ENCODE measurements at places on chromosomes 1 and 21.
A peak's percentile ranks its signal among the peaks of the same experiment; 100 is the strongest.

DNA sequence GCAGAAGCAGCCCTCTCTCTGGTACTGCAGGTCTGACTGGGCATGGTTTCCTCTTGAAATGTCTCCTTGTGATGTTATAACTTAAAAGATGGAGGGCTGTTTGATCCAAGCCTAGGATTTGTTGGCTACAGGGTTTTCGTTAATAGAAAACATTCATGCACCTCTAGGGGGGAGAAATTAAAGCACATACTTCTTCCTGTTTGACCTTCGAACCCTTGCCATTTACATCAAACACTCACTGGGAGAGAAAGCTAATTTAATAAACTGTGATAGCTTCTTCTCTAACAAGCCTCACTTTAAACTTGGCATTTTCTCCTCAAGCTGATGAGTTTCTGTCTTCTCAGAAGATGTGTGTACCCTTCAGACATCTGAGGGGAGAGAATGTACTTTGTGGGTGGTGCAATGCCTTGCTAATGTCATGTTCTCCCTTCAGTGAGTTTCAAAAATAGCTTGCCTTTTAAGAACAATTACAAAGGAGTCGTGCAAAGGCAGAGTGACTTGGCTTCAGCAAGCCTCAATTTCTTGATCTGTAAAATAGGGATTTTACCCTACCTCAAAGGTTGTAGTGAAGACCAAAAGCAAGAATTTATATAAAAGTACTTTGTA is 20.4 kb downstream of the CACHD1 start:
- no peak for DNase-seq

- DNase-seq = no peak
Measured at GRCh38 chr21:35644523-35644922, 415.8 kb downstream of the SETD4 start.

DNA sequence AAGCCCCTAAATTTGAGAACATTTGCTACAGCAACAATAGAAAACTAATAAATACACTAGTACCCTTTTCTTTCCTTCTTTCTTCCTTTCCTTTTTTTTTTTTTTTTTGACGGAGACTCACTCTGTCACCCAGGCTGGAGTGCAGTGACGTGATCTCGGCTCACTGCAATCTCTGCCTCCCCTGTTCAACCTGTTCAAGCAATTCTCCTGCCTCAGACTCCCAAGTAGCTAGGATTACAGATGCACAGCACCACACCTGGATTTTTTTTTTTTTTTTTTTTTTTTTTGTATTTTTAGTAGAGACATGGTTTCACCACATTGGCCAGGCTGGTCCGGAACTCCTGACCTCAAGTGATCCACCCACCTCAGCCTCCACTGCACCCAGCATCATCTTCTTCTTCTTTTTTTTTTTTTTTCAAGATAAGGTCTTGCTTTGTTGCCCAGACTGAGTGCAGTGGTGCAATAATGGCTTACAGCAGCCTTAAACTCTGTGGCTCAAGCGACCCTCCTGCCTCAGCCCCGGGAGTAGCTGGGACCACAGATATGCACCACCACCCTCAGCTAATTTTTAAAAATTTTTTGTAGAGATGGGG is 19.6 kb upstream of the CBR3 start:
- no peak for DNase-seq

DNA sequence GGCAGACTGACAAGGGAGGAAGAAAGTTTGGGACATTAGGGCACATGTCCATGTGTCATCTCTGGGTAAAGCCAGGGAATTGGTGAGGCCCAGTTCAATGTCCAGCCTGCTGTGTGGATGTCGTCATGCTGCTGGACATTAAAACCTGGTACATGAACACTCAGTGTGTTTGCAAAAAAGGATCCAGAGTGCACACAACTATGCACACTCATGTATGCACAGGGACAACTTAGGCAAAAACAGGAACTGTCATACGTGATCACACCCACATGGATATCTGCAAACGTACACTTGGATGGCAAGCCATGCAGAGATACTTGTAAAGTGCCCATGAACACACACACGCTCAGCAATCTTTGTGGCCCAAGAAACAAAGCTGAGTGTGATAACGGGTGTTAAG is 47.9 kb upstream of the NEK2 start:
- DNase-seq = no peak

GRCh38 chr1:33130297-33130696 is 49.3 kb downstream of the AZIN2 start:
- no peak for DNase-seq

DNA sequence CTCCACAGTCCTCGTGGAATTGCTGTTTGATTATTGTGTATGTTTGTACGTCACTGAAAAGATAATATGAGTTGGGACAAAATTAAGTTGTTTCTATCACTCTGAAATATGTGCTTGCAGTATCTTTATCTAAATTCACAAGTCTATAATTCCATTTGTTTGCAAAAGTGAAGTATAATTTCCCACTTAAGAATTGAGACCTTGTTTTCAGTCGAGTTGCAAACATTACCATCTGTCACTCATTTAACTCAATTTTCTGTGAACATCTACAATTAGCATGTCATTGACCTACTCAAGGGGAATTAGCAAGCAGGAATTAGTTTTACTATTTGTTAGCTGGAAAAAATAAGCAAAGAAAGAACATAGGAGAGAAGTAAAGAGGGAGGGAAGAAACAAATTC is 195.8 kb downstream of the TPR start:
- DNase-seq = no peak

- DNase-seq = no peak
Measured at GRCh38 chr1:206752481-206752880, 18.1 kb upstream of the IL19 start.

DNA sequence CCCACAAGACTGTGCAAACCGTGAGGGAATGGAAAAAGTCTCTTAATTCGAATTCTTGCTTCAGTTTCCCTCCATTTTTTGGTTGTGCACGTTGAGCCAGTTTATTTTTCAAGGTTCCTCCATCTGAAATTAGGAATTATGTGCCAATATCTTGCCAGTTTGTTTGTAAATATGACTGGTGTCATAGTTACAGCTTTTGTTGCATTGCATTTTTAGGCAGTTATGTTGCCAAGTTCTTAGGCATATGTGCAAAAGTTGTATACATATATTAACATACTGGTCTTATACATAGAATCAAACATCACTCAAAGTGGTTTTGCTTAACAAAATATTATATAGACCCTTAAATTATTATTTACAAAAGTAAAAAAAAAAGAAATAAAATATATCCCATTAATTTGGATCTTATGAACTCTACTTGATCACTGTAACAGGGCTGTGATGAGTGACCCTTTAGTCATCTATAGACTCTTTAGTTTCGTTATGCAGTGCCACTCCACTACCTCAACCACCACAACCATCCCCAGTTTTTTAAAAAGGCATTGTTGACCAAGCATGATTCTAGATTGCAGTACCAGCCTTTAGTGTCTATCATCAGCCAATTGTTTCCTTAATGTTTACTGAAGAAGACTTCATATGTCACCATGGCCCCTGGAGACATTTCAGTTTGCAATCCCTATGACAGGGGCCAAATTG is 20.9 kb upstream of the DYNLT5 start:
- no peak for DNase-seq

GRCh38 chr1:19648689-19649088 is 4.6 kb downstream of the NBL1 start:
- peak; percentile 26 for DNase-seq

- DNase-seq = no peak
Measured at GRCh38 chr1:48077795-48078222, 80.6 kb upstream of the TRABD2B start.

GRCh38 chr1:112744009-112744578 is 29.0 kb upstream of the PPM1J start:
- DNase-seq = peak; percentile 56

DNA sequence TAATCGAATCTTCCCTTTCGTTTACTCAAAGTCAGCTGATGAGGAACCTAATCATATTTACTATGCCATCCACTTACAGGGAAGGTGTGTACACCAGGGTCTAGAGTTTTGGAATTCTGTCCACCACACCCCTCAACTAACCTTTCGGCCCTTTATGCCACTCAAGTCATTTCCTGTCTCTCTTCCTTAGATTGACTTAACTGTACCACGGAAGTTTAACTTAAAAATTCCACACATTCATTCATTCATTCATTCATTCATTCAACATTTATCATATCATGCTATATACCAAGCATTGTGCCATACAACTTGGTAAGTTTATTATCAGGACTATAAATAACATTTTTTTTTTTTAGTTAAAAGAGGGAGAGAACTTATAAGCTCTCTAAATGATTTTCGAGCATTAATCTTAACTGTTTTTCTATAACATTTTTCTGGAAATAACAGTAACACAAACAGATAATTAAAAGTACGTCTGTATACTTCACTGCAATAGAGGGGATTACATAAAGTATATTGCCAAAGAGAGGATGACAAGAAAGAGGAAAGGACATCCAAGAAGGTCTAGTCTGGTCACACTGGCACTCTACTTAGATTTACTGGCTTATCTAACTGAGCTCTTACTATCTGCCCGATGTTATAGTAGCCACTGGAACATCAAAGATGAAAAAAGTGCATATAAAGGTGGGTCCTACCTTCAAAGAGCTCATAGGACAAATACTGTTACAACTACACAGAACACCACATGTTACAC is 243.7 kb downstream of the PBX1 start:
- no peak for DNase-seq

GRCh38 chr1:240092301-240093119 is 827 bp downstream of the FMN2 start:
- peak; percentile 70 for DNase-seq

- no peak for DNase-seq
Measured at GRCh38 chr21:27721675-27722074, 754.8 kb upstream of the ADAMTS5 start.

- DNase-seq = peak; percentile 22
Measured at GRCh38 chr1:162835157-162835899, 25.6 kb downstream of the CCDC190 start.

- DNase-seq = no peak
Measured at GRCh38 chr1:11147197-11147770, 41.9 kb upstream of the ANGPTL7 start.

DNA sequence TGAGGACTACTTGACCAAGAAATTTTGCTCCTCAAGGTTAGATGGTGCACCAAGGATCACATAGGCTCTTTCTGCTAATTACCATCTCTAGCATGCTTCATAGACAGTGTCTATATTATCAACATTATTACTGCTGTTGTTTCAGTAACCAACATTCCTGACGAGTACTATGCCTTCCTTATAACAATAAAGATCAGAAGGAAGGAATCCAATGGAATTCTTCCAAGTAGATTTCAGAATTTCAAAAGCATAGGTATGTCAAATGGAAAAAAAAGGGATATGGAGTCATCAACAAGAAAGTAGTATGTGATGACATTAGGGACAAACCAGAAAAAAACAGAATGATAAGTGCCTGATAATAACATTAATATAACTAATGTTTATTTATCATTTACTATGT is 39.6 kb upstream of the LPGAT1 start:
- DNase-seq = no peak

GRCh38 chr1:219837994-219838294 is 90.4 kb downstream of the SLC30A10 start:
- no peak for DNase-seq

GRCh38 chr1:201448990-201449389 is 20.0 kb downstream of the PHLDA3 start:
- no peak for DNase-seq

DNA sequence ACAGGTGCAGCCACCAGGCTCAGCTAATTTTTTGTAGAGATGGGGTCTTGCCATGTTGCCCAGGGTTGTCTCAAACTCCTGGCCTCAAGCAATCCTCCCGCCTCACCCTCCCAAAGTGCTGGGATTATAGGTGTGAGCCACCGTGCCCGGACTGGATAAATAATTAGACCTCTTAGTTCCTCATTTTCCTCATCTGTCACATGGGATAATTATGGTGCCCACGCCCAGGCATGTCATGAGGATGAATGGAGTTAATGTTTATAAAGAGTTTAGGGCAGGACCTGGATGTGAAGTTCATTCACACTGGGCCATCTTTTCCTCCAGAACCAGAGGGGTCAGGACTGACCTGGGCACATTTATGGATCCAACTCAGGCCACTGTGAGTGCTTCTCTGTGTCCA is 23.7 kb downstream of the PADI3 start:
- DNase-seq = no peak

DNA sequence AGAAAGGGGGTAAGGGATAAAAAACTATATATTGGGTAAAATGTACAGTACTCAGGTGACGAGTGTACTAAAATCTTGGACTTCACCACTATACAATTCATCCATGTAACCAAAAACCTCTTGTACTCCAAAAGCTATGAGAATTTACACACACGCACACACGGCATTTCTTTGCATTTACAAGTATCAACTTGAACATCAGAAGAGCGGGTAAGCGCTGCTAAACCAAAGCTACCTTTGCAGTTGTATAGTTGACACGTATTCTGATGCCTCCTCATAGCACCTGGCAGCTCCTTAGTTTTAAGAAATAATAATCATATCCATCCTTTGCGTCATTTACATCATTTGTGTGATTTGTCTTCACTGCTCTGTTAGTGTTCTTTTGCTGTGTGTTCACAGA is 17.6 kb downstream of the CDC42BPA start:
- no peak for DNase-seq

DNA sequence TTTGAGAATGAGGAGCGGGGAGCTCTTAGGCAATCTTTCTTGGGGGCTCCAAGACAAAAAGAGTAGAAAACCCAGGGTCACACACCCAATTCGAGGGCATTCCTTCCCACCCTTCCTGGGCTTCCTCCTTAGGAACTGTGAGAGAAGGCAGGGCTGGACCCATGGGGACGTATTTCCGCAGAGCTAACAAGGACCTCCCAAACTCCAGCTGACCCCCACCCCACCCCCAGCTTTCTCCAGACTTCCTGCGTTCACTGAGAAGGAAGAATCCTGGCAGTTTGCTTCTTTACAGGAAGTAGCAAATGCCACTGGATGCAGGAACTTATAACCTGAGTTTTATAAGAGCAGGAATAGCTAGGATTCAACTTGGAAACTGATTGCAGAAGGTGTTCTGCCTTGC is 2.7 kb upstream of the LHX9 start:
- DNase-seq = no peak

DNA sequence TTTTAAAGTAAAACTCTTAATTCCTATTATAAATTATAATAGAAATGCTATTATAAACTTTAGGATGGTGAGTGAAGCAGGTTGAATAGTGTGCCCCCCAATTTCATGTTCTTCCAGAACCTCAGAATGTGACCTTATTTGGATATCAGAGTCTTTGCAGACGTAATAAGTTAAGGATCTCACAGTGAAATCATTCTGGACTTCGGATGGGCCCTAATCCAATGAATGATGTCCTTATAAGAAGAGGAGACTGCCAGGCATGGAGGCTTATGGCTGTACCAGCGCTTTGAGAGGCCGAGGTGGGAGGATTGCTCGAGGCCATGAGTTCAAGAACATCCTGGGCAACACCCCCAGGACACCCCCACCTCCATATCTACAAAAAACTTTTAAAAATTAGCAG is 9.4 kb upstream of the MT1HL1 start:
- no peak for DNase-seq

Measured in fibroblast of skin of abdomen (primary cell).